ENCODE measurements at places on chromosomes 12 and 14. TPM values are rescaled to one million over a fixed set of nuclear protein-coding genes. Genes with fewer than 3 reads are reported as not detected.

Gene KLRF1
- total RNA-seq = 0.98 TPM

DNA sequence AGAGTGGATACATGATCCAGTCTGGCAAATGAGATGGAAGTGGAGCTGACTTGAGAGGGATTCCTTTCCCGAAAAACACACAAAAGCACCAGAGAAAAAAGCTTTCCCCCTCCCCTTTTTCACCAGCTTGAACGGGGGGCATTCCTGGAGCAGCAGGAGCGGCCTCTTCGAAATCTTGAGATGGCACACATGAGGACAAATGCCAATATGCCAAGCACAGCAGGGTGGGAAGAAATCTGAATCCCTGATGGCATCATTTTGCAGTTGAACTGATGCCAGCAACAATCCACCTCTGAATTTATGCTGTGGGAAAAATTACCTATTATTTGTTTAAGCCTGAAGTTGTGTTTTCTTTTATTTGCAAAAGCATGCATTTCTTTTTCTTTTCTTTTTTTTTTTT is 29.7 kb upstream of the BICD1 start:
- DNase-seq = no peak

GRCh38 chr12:1890119-1890703 is 28.2 kb downstream of the CACNA2D4 start:
- no peak for DNase-seq

DNA sequence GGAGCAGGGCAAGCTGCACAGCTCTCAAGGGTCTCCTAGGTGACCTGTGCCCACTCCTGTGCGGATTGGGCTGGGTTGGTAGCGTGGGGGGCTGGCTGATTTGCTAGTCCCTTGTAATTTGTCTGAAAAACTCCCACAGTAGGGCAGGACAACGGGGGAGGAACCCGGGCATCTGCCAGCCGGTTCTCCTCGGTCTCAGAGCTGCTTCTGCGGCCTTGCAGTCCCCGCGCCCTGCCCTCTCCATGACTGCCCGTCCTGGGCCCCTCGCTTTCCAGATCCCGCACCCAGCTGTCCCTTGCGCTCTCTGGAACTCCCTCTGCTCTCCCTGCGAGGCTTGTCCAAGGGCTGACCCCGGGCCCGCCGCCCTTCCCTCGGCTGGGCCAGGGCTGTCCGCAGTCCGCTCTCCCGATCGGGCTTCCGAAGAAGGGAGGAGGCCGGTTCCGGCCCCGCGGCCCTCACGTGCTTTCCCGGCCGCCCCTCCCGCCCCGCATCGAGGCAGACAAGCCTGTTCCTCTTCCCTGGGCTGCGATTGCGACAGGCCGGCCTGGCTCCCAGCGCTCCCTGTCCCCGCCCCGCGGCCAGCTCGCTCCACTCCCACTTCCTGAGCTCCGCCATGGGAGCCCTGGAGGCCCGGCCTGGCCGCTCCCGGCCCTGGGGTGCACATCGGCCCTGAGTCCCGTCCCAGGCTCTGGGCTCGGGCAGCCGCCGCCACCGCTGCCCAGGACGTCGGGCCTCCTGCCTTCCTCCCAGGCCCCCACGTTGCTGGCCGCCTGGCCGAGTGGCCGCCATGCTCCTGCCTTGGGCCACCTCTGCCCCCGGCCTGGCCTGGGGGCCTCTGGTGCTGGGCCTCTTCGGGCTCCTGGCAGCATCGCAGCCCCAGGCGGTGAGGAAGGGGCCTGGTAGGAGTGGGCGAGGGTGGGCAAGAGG is at the start of gene LTBR:
Gene LTBR (plus strand): TSS at position 591 of the 927 bp plus-strand sequence. CDS start 197 bp downstream, at position 788.
- no peak for DNase-seq

- no peak for DNase-seq
Measured at GRCh38 chr12:617304-617915, 45.8 kb downstream of the NINJ2 start.

Data from M059J (cell line).